Right atrium auricular region (tissue), 2 donors: ENCODE measurements at places on chromosomes 12 and 14. TPM values are rescaled to one million over a fixed set of nuclear protein-coding genes. Genes with fewer than 3 reads are reported as not detected.
A peak's percentile ranks its signal among the peaks of the same experiment; 100 is the strongest.

Gene CLEC2A
- not detected for total RNA-seq

Gene NEMP1
- 2.2 TPM for total RNA-seq

GRCh38 chr12:47776471-47777143 lies 3.6 kb downstream of the SLC48A1 start:
- no peak for DNase-seq

DNA sequence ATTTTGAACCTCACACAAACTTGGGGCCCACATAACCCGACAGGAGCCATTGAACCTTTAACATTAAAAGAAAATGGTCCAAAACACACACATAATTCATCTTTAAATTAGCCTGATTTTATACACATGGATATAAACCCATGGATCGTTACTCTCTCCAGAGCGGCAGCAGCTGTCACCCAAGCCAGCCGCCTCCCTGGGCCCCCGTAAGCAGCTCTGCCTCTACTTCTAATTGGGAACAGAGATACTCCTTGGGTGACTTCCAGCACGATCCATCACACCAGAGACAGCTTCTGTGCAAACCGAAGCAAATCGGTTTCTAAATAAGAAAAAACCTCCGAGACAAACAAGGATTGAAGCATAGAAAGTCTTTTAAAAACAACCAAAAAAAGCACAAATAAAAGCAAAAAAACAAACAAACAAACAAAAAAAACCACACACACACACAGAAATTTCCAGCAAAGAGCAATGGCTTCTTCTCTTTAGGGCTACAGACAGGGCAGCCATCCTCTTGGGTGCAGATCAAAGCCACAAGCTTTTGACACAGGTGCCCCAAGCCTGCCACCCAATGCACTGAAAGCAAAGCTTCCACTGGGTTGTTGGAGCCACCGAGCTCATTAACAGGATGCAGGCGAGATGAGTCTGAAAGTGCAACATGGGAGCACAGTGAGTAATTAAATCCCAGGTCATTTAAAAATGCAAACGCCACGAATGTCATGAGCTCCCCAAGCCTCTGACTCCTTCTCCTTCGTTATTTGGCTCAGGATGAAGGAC lies 156.9 kb downstream of the DPF3 start:
- no peak for DNase-seq

- no peak for DNase-seq
Measured at GRCh38 chr14:59827401-59827800, 43.2 kb downstream of the RTN1 start.

Gene MAP3K9
- 3.2 TPM for total RNA-seq

Gene ZDHHC22
- not detected for total RNA-seq

- DNase-seq = no peak
Measured at GRCh38 chr12:9588749-9589148, 19.0 kb downstream of the KLRB1 start.

DNA sequence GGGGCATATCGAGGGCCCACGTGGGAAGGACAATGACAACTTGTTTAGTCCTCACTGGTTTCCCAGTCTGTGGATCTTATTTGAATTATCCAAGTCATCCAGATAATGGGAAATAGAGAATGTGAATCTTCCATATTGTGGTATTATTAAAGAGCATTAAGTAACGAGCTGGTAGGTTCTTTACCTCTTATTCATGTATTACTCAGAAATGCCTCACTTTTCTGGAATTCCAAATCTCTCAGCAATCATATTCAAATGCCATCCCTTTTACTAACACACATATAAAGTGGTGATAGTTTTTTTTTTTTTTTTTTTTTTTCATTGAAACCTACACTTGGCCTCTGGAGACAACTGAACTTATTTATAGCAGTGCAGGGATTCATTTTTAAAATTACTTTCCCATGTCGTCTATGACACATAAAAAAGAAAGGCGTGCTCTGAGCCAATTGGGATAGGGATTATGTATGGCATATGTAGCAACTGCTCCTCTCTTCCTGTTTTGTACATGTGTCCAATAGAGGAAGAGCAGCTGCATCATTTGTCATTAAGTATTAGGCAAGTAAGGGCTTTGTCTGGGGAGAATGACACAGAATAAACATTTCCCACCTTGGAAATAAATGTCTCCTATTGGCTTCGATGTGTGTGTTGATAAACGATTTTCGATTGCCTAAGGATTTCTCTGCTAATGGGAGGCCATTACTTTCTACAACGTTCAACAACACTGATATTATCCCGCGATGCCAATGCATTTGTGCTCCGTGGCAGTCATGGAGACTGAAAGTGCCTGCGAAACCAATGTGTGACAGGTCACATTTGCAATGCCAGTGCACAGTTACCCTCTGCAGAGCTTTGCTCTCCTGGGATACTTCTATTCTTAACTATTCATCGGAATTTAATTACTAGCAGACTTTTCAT lies 78.6 kb upstream of the IFNG-AS1 start:
- no peak for DNase-seq

Gene TSPAN19
- total RNA-seq = not detected

Gene SELPLG
- 7.7 TPM for total RNA-seq

Gene DNAH10
- 0.11 TPM for total RNA-seq

Gene PTPRB
- total RNA-seq = 26.1 TPM

DNA sequence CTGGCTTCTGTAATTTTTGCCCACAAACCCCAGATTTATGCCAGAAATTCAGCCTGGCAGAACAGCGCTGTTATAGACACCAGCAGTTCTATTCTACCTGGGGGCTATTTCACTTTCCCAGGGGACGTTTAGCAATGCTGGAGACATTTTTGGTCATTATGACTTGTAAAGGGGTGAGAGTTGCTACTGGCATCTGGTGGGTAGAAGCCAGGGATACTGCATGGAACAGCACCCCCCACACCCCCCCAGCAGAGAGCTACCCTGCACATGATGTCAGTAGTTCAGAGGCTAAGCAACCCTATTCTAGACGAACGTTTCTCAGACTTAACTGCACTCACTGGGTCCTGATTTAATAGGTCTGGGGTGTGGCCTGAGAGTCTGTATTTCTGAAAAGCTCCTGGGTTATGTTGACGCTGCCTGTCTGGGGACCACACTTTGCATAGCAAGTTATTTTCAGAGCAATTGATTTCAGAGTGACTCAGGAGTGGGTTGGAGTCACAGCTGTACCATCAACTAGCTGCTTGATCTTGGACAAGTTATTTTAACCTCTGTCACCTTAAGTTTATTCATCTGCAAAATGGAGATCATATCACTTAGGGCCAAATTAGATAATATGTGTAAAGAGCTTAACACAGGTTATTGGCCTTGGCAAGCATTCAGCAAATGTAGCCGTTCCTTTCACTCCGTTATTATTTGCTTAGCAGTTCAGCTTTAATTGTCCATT lies 48.5 kb downstream of the CHST11 start:
- no peak for DNase-seq

GRCh38 chr12:131724534-131724933 lies 13.6 kb downstream of the SFSWAP start:
- no peak for DNase-seq

Gene P2RX2
- not detected for total RNA-seq

DNA sequence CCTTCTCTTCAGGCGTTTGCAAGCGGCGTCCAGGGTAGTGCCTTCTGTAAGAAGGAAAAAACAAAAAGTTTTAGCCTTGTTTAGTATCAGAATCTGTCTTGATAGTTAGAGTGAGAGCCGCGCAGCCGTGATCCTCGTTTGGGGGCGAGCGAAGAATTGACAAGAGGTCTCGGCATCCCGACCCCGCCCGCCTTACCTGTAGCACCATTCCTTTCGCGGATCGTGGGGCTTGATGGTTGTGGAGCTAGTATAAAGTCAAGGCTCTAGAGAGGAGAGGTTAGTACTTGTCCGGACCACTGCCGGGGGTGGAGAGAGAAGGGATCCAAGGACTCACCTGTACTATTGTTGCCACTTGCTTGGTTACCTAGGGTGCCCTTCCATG lies 494 bp downstream of the TMTC3 start:
- DNase-seq = no peak

DNA sequence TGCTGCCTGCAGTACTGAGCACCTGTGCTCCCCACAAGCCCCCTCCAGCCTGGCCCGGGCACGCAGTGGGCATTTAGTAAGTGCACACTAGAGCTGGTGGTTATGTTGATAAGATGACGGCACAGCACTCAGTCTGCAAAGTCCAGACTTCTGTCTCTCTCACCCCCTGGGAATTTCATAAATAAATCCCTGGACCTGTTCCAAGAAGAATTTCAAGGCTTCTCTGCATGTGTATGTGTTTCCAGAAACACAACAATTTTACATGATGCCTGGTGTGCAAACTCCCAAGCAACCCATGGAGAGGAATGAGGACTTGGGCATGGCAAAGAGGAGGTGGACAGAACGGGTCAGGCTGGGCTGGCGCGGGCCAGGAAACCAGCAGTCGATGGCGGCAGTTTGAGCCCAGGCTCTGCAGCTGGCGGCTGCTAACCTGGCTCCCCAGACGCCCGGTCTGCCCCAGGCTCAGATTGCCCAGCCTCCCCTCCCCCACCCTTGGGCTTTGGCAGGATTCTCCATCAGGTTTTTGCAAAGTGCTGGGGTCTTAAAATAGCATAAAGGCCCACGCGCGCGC lies 10.4 kb upstream of the ACVR1B start:
- peak; percentile 52 for DNase-seq

GRCh38 chr12:85825746-85826145 lies 10.5 kb downstream of the RASSF9 start:
- no peak for DNase-seq
